ENCODE measurements at places on chromosomes 13 and 19. TPM values are rescaled to one million over a fixed set of nuclear protein-coding genes. Genes with fewer than 3 reads are reported as not detected.

GRCh38 chr13:91652404-91653301 is 254.2 kb downstream of the GPC5 start:
- H3K4me3 ChIP-seq, result no peak overlapping the region
- H3K27ac ChIP-seq, result no peak overlapping the region
- no peak for DNase-seq

Gene SPTBN4
- 0.11 TPM for total RNA-seq

Gene ATP1A3
- 0.04 TPM for total RNA-seq

Gene CEACAM3
- not detected for total RNA-seq

All from HepG2 (cell line).